ENCODE measurements at places on chromosomes 2 and 18. TPM values are rescaled to one million over a fixed set of nuclear protein-coding genes. Genes with fewer than 3 reads are reported as not detected.

The CCL20 gene
- polyA plus RNA-seq: 0.60 TPM

The SPTBN1 gene
- polyA plus RNA-seq: 30.1 TPM

The TPO gene
- polyA plus RNA-seq: not detected

The PLCL1 gene
- not detected for polyA plus RNA-seq

The BMP10 gene
- polyA plus RNA-seq: not detected

GRCh38 chr2:235034265-235035118 is 82.7 kb downstream of the SH3BP4 start:
- no peak for DNase-seq

DNA sequence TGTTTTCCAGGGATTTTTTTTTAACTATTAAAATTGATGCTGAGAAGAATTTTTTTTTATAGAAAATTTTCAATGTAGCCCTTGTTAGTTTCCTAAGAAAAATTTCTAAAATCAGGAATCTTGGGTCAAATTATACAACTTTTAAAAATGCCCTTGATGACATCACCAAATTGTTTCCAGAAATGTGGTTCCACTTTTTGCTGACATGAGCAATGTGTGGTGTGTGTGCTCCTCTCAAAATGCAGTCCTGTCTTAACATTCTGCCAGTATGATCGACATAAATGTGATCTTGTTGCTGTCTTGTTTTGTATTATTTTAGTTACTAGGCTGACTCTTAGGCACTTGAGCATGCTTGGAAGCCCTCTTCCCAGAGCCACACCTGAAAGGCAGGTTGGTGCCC is 89.7 kb upstream of the ST6GAL2 start:
- no peak for DNase-seq

DNA sequence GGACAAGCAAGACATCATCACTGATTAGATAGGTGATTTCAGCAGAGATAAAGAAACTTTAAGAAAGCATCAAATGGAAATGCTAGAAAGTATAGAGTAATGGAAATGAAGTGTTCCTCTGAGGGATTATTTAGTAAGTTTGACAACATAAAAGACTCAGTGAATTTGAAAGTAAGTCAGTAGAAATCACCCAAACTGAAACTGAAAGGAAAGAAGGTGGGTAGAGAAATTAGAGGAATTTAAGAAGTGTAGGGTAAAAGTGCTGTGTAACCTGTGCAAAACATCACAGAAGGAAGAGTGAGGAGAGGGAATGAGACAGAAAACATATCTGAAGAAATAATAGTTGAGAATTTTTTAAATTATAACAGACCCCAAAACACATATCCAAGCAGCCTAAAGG is 343.1 kb downstream of the CBLN2 start:
- DNase-seq: no peak

DNA sequence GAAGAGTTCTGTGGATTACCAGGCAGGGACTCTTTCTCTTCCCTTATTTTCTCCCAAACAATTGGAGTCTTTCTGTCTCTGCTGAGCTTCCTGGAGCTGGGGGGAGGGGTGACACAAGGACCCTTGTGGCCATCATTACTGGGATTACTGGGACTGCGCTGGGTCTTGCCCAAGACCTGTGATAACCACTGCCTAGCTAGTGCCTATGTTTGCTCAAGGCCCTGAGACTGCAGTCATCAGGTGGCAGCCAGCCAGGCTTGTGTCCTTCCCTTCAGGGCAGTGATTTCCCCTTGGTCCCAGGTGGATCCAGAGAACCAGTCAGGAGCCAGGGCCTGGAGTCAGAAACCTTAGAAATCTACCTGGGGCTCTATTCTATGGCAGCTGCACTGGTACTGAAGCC is 355.6 kb downstream of the PARD3B start:
- DNase-seq: peak; percentile 59

GRCh38 chr18:71114550-71115210 is 825.8 kb downstream of the SOCS6 start:
- no peak for DNase-seq

DNA sequence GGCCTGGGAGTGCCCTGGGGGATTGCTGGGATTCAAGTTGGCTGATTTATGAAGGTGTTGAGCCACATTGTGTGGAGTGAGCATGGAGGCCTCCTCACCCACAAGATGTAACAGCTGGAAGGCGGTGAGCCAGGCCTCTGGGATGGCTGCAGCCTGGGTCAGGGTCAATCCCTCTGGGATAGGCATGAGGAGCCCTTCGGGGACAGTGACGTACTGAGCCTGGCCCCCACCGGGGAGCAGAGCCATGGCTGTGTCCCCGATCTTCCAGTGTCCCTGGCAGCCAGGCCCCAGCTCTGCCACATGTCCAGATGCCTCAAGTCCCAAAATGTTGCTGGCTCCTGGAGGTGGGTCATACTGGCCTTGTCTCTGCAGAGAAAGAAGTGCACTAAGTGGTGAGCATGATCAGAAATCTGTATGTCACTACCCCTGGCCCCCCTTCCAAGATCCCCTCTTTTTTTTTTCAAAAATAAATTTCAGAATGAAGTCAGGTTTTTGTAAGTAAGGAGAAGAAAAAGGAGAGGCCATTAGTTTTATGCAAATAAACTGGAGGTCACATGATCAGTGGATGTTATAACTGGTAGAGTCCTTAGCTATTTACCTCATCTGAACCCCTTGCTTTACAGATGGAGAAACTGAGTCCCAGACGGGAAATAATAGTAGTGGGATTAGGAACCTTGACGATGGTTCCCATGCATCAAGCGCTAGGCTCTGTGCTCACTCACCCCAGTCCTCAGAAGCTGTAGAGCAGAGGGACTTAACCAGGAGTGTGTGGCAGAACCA is 1.7 kb downstream of the TP53I3 start:
- DNase-seq: no peak

DNA sequence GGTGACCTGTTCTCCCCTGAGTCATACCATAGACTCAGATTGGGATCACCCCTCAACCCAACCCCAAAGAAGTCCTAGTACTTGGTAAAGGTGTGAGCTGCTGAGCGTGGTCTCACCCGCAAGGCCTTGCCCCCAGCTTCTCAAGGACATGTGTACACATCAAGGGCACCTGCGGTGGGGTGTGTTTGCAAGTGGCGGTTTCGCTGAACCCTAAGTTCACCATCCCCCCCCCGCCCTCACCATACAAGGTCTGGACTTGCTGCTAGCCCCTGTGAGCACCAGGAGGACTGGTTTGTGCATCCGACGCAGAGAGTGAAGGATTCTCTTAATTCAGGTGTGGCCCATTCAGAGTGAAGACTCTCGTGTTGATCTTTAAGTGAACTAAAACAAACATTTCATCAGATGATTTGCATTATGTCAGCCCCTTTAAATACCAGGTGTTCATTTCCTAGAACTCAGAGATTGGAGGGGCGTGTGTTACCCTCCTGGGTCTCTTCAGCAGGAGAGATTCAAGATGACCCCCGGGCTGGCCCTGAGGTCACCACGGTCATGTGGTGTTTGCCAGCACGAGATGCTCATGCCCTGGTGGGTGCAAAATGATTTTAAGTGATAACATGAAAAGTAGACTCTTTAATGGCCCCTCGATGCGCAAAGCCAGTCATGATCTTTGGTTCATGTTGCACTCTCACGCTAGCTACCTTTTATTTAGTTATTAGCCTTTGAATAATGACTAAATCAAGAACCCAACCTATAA is 27.8 kb downstream of the MTERF4 start:
- DNase-seq: no peak

- DNase-seq: no peak
Measured at GRCh38 chr2:61857224-61857623, 3.4 kb upstream of the FAM161A start.

DNA sequence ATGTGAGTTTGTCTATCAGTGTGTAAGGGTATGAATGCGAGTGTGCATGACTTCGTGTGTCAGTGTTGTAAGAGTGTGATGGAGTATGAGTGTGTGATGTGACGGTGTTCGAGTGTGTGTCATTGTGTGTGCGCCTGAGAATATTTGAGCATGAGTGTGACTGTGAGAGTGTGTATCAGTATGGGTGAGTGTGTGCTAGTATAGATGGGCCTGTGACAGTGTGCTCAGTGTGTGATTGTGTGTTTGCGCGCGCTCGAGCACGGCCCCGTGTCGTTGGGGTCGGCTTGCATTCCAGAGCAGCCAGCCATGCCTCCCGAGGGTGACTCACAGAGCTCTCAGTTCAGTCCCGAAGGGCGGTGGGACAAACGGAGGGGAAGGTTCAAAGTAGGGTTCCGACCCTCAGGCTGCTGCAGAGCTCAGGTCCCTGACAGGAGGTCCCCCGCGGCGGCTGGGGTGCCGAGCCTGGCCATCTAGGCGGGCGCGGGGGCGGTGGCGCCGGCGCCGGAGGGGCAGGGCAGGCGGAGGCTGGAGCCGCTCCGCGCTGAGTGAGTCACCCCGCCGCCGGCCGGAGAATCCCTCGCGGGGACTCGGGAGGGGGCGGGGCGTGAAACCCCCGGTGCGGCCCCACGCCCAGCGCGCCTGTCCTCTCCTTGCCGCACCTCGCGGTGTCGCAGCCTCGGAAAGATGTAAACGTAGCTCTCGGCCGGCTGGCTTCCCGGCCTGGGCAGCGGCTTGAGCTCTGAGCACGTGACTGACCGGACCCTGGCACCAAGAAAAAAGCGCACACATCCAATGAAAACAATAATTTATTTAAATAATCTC is 3.8 kb downstream of the DLX2 start:
- no peak for DNase-seq

DNA sequence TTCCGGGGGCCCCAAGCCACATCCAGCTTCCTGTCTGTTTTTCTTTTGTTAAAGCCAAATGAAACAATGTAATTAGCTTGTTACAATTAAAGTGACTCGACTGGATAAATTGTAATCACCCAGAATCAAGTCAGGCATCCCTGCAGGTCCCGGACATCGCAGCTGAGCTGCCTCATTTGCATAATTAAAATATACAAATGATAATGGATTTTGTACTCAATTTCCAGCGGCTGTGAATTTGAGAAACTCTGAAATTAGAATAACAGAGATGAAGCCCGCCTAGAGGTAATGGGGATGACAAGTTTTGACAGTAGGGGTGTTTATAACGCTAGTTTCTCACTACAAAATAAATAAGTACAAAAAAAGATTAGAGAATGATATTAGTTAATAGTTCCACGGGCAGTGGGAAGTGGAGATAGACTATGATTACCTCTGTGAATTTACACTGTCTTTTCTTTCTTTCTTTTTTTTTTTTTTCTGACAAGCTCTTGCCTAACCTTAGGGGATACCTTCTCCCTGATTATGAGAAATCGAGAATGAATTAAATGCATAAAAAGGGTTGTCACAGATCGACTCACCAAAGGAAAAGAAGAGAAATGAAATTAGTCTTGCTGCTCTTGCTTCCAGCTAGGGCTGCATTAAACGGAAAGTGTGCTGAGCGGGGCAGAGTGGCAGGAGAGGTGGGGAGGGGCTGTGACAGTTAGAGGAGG is 82.6 kb upstream of the SKOR2 start:
- no peak for DNase-seq

DNA sequence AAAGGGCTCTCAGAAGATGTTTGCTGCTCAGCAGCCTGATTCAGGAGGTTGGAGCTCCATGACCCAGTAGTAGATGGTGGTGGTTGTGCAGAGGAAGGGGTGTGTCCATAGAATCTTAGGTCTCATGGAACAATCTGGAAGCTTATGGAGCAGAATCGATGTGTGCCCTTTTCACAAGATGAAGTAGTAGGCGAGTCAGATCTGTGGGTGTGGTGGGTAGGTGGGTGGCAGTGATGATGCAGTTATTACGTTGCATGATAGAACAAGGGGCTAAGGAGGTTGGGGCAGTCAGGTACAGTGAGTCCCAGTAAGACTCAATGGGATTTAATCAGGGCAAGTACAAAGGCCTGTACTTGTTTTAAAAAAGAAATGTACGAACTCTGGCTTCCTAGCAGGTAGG is 9.1 kb downstream of the TET3 start:
- DNase-seq: no peak

- no peak for DNase-seq
Measured at GRCh38 chr18:59011289-59011688, 128.4 kb upstream of the SEC11C start.
